ENCODE measurements at places on chromosomes 4 and X. TPM values are rescaled to one million over a fixed set of nuclear protein-coding genes. Genes with fewer than 3 reads are reported as not detected.

DNA sequence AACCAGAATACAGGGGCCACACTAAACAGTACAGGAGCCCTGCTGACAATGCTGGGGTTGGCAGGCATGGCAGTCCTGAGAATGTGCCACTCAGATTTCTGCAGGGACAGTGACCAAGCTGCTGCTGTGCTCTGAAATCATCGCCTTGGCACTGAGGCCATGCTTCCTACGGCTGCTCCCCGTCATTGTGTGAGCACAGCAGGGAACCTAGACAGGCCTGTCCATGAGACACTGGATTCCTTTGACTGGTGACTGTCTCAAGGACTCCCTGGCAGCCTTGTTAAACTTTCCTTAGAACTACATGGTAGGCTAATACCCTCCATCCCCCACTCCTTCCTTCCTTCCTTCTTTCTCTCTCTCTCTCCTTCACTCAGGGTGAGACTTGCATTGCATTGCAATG, 111.4 kb downstream of the LUZP4 start:
- DNase-seq: no peak
- H3K27me3 ChIP-seq: peaks cover 23% of the 10 kb centered on the region
- no peak overlapping the region for H3K27ac ChIP-seq
- H3K4me3 ChIP-seq: no peak overlapping the region
- no peaks in the 10 kb centered on the region for H3K4me1 ChIP-seq
- H3K36me3 ChIP-seq: no peaks in the 10 kb centered on the region

DNA sequence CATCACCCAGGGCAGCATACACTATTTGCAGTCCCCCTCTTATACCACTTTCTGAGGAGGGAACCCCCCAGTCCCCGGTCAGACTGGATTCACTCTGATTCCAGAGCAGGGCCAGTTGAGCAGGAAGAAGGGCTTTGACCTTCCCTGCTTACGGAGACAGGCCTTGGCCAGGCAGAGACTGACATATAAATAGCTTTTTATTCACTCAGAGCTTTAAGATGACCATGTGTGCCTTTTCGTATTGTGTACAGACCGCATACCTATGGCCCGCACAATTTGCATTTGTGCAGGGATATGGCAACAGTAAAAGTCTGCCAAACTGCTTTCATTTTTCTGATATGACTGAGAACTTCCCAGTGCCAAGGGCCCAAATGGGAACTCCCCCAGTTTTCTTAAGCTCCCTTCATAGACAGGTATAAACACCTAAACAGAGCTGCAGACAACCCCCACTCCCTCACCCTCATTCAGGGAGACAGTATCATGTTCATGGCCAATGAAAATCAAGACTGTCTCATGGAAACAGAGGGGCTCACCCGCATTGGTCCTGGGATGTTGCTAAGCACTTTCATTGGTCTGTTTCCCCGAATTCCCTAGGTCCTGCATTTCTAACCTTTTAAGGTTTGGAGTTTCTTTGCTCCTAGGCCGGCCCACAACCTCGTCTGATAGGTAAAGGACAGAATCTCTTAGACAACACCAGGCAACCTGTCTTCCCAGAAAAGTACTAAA, 86.0 kb downstream of the RTL5 start:
- H3K4me3 ChIP-seq: no peak overlapping the region
- no peak for DNase-seq
- H3K36me3 ChIP-seq: no peaks in the 10 kb centered on the region
- H3K27ac ChIP-seq: no peak overlapping the region
- no peaks in the 10 kb centered on the region for H3K4me1 ChIP-seq

DNA sequence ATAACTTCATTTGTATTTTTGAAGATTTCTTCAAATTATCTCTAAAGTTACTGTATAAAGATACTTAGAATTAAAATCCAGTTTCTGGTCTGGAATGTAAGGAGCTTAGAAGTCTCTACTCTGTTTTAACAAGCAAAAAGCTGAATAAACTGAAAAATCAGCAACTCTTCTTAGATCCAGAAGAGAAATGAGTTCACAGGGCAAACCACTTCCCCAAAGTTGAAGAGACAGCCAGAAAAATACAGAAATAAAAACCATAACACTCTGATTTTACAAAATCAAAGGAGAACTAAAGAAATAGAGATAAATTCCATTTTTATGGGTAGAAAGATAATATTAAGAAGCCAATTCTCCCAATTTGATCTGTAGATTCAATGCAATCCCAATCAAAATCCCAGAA, 1166.8 kb downstream of the ADGRL3 start:
- no peaks in the 10 kb centered on the region for H3K4me1 ChIP-seq
- DNase-seq: no peak
- H3K4me3 ChIP-seq: no peak overlapping the region

- DNase-seq: peak; percentile 21
- no peaks in the 10 kb centered on the region for H3K27me3 ChIP-seq
- H3K36me3 ChIP-seq: no peaks in the 10 kb centered on the region
- peak overlapping the region; percentile 43 for H3K27ac ChIP-seq
- H3K4me1 ChIP-seq: peaks cover 27% of the 10 kb centered on the region
Observed at GRCh38 chr4:40719008-40719623, 30.6 kb upstream of the NSUN7 start.

DNA sequence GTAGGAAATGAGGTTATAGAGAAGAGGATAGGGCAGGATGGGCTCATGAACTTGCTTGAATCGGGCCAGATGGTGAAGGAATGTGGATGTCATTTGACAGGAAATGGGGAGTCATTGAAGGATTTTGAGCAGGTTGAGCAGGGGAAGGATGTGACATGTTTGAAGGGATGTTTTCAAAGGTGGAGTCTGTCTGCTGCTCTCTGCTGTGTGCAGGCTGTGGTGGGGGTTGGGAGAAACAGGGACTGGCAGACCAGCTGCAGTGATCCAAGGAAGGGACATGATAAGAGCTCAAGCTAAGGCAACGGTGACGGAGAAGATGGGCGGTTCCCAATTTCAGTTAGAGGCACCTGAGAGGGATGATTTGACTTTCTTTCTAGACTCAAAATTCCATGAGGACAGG, 14.0 kb upstream of the XPNPEP2 start:
- peaks cover 39% of the 10 kb centered on the region for H3K27me3 ChIP-seq
- H3K4me1 ChIP-seq: peaks cover 9% of the 10 kb centered on the region
- no peaks in the 10 kb centered on the region for H3K36me3 ChIP-seq
- no peak overlapping the region for H3K4me3 ChIP-seq

DNA sequence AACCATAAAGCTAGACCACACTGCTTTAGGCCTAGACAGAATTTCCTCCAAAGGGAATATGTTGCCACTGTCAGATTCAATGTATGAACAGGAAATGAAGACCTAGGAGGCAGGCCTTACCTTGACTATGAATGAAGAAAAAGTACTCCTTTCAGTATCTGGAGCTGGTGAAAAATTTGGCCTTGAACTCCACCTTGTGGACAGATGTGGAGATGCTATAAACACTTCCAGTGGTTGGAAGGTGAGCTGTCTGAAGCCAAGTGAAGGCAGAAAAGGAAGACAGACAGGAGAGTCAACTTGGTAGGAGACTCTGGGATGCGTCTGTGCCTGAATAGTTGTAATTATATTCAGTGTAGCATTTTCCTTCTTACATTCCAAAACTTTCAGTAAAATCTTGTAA, 17.2 kb downstream of the SPIN3 start:
- H3K36me3 ChIP-seq: no peaks in the 10 kb centered on the region
- H3K4me1 ChIP-seq: peaks cover 4% of the 10 kb centered on the region
- no peak overlapping the region for H3K27ac ChIP-seq
- peak; percentile 47 for DNase-seq

DNA sequence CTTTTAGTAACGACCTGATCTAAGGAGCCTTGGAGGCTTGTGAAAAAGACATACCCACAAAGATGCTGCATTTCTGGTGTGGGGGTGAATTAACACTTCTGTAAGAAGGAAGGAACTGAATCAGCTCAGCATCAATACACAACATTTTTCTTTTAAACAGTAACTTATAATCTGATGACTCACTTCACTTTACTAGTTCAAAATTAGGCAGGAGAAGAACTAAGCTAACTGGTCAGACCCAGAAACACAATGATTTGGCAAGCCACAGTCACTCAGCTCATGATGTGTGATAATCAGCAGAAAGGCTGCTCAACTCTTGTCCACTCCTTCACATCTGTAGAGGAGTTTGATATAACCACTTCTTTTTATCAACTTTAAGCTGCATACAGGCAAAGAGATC, 4.6 kb downstream of the MMAA start:
- H3K27ac ChIP-seq: peak overlapping the region; percentile 94
- H3K4me3 ChIP-seq: peak overlapping the region; percentile 70

GRCh38 chrX:13201605-13202219, 118.1 kb downstream of the ATXN3L start:
- DNase-seq: no peak
- H3K27ac ChIP-seq: no peak overlapping the region
- H3K36me3 ChIP-seq: no peaks in the 10 kb centered on the region
- no peak overlapping the region for H3K4me3 ChIP-seq
- H3K4me1 ChIP-seq: no peaks in the 10 kb centered on the region
- peaks cover 35% of the 10 kb centered on the region for H3K27me3 ChIP-seq

GRCh38 chr4:152605641-152606335, 69.9 kb upstream of the FBXW7 start:
- H3K4me1 ChIP-seq: no peaks in the 10 kb centered on the region
- no peak overlapping the region for H3K27ac ChIP-seq
- no peak overlapping the region for H3K4me3 ChIP-seq
- DNase-seq: no peak

DNA sequence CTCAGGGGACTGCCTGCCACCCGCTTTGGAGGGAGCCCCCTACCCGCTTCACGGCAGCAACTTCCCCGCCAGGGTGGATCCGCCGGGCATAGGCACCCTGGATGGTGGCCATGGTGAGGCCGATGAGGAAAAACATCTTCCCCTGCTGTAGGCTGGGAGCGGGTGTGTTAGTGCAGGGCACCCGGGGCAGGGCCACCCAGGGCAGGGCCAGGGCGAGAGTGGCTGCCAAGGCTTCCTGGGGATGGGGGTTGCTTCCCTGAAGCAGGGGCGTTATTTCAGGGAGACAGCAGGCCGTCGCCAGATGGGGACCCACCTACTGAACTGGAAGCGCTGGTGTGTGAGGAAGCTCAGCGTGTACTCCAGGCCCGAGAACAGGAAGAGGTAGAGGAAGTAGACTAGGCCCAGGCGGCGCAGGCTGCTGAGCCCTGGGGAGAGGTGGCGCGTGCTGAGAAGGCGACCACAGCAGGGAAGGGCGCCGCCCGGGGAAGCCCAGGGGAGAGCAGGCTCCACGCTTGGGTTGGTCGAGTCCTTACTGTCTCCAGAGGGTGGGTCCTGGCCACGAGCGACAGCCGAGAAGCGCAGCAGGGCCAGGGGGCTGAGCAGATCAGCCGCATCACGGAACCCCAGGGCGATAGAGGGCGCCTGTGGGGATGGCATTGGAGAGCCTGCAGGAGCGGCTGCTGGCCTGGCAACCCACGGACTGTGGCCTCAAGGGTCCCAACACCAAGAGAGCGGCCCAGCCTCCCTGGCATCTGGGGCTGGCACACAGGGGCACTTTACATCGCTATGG, 31.5 kb downstream of the NOP14 start:
- H3K27me3 ChIP-seq: no peaks in the 10 kb centered on the region
- H3K4me3 ChIP-seq: peak overlapping the region; percentile 94
- H3K36me3 ChIP-seq: peaks cover 12% of the 10 kb centered on the region
- H3K27ac ChIP-seq: peak overlapping the region; percentile 66
- peak; percentile 57 for DNase-seq
- H3K4me1 ChIP-seq: peaks cover 30% of the 10 kb centered on the region

DNA sequence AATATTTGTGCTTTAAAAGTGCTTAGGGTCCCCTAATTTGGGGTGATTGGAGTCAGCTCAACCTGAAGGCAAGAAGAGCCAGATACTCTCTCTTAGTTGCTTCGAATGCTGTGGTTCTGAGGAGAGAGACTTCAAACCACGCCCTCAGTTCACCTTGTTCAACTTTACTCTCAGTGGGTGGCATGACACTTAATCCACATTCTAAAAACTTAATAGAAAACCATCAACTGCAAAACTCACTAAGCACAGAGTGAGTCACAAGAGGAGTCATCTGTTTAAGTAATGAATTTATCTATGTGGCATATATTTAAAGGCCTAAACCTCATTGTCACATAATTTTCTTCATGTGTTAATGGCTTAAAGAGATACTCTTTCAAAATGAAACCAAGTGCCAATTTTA, 99.5 kb upstream of the SLC4A4 start:
- no peak overlapping the region for H3K4me3 ChIP-seq
- no peaks in the 10 kb centered on the region for H3K4me1 ChIP-seq
- H3K27ac ChIP-seq: no peak overlapping the region
- DNase-seq: no peak

DNA sequence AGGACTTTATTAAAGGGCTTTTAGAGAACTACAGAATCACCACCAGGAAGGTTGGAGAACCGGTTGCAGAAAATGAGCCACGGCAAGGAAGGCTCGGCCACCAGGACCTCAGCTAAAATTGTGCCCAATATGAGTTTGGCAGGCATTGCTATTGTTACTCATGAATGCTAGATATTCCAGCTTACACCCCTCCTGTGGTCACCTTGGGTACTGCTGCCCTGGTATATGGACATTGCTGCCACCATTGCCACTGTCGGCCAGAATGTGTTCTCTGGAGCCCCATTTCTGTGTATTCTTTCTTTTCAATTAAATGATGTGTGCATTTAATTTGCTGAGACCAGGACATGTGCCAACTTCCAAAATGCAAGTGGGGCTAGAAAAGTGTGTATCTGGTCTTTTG, 626.7 kb upstream of the BOD1L1 start:
- no peaks in the 10 kb centered on the region for H3K27me3 ChIP-seq
- DNase-seq: peak; percentile 8
- H3K27ac ChIP-seq: no peak overlapping the region
- no peaks in the 10 kb centered on the region for H3K4me1 ChIP-seq

DNA sequence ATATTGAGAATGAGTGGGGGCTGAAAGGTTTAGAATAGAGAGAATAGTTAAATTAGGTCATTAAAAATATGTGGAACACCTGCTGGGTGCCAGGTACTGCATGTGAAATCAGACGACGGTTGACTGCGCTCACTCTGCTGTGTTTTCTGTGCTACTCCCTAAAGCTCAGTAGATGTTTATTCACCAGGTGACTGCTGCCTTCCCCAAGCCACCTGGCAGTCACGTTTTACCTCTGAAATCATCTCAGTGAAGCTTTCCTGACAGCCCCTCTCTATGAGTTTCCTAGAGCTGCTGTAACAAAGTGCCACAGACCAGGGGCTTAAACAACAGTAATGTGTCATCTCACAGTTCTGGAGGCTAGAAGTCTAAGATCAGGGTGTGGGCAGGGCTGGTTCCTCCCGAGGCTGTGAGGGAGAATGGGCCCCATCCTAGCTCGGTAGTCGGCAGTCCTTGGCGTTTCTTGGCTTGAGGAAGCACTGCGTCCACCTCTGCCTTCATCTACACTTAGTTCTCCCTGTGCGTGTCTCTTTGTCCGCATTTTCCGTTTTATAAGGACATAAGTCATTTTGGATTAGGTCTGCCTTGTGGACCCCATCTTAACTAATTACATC, 25.3 kb downstream of the ADD1 start:
- H3K27me3 ChIP-seq: no peaks in the 10 kb centered on the region
- H3K4me3 ChIP-seq: no peak overlapping the region
- peaks cover 58% of the 10 kb centered on the region for H3K4me1 ChIP-seq
- no peaks in the 10 kb centered on the region for H3K36me3 ChIP-seq

- peaks cover 25% of the 10 kb centered on the region for H3K27me3 ChIP-seq
- no peaks in the 10 kb centered on the region for H3K4me1 ChIP-seq
- no peak overlapping the region for H3K27ac ChIP-seq
- no peak overlapping the region for H3K4me3 ChIP-seq
- no peaks in the 10 kb centered on the region for H3K36me3 ChIP-seq
Observed at GRCh38 chr4:153773236-153773690, 13.4 kb upstream of the RNF175 start.

The RPL9 gene
- total RNA-seq: 2,588 TPM

The CT45A2 gene
- not detected for total RNA-seq

The SERPINA7 gene
- not detected for total RNA-seq

The GAGE1 gene
- total RNA-seq: not detected

The UBE2K gene
- 79.2 TPM for total RNA-seq

The NFXL1 gene
- total RNA-seq: 15.6 TPM

The TGIF2LX gene
- not detected for total RNA-seq

The SRPX gene
- total RNA-seq: not detected

The CLCN5 gene
- total RNA-seq: 4.3 TPM

The NUDT6 gene
- 10.3 TPM for total RNA-seq

The CNKSR2 gene
- 4.4 TPM for total RNA-seq
